ENCODE measurements at places on chromosomes 11 and 22.

DNA sequence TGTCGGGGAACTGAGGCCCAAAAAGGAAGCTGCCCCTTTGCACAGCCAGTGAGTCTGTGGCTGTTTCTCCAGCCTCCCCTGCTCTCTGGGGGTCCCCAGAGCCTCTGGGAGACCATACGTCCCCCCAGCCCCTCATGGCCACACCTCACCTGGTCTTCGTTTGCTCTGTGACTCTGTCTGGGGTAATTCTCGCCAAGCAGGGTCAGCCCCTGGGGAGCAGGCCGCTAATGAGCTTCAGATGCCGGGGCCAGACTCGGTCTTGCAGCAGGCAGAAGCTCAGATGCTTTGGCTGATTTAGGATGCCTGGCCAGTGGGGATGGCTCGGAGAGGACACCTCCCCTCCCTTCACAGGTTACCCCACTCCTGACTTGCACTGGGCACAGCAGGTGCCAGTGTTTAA lies 24.1 kb upstream of the WNT11 start:
- DNase-seq = no peak

DNA sequence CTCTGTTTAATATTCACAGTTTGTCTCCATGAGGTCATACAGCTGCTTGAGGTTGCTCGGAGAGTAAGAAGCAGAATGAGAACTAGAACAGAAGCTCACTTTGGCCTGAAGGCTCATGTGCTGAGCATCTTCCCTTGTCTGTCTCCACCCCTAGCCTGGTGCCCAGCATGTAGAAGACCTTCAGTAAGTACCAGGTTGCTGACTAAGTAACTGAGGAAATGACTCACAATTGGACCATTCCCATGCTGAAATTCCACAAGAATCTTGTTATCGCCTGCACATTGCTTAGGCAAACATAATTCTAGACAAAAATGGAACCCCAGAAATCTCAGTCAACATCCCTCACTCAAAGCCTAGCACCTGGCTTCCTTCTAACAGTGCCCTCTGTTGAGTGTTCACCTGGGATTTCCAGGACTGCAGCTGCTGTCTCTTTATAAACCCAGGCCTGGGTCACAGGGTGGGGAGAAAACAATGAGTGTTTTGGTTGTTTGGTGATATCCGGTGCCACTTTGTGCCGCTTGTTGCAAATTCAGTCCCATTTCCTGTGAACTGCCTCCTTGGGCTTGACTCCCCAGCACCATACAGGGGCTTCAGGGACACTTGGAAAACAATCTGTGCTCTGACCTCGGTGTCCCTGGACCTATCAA lies 406.8 kb downstream of the ETS1 start:
- DNase-seq = no peak

DNA sequence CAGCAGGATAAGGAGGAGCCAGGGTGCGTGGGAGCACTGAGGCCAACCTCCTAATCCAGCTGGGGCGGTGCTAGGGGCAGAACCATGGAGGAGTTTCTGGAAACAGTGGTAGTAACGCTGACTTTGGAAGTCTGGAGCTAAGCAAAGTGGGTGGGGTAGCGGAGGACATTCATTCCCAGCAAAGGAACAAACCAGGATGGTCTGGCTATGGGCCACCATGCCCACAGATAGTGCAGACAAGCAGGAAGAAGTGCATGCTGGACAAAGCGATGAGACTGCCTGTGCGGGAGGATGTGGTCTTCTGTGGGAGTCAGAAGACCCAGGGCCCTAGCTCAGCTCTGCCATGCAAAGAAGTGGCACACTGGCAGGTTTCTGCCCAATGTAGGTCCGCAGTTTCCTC lies 71.6 kb upstream of the CSNK2A3 start:
- DNase-seq = no peak

GRCh38 chr11:72581067-72581466 lies 93.2 kb downstream of the PDE2A start:
- DNase-seq = no peak

- DNase-seq = no peak
Measured at GRCh38 chr11:71112454-71112853, 139.9 kb downstream of the SHANK2 start.

DNA sequence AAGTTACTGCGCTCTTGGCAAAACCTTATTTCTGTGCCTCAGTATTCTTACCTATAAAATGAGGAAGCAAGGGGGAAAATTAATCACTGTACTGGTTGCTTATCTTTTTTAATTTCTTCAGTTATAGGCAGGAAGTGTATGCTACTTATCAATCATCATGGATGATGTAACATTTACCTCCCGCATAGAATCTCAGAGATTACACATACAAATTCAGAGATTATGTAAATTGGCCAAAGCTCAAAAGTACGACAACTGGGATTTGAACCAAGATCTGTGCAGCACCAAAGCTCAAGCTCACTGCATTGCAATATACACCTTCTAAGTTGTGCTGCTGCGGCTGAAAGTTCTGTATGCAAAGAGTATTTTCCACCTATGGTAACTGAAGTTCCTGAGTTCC lies 83.0 kb downstream of the PDHX start:
- DNase-seq = no peak

GRCh38 chr11:14529951-14530350 lies 9.8 kb upstream of the PSMA1 start:
- no peak for DNase-seq

DNA sequence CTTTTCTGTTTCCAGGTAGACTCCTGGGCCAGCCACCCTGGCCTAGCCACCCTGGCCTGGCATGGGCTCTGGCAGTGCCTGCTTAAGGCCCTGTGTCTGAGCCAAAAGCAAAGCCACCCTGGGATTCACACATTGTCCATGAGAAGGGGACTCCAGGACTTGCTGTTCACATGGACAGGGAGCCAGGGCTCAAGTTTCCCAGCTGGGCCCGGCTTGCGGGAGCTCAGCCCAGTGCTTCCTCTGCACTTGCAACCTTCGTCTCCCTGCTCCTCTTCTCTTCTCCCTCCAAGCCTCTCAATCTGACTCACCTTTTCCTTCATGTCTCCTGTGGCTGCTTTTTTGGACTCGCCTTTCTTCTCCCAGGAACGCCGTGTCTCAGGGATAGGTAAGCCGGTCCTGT lies 130.3 kb downstream of the MICAL2 start:
- DNase-seq = no peak

GRCh38 chr11:32307471-32307870 lies 127.9 kb downstream of the WT1 start:
- DNase-seq = no peak

DNA sequence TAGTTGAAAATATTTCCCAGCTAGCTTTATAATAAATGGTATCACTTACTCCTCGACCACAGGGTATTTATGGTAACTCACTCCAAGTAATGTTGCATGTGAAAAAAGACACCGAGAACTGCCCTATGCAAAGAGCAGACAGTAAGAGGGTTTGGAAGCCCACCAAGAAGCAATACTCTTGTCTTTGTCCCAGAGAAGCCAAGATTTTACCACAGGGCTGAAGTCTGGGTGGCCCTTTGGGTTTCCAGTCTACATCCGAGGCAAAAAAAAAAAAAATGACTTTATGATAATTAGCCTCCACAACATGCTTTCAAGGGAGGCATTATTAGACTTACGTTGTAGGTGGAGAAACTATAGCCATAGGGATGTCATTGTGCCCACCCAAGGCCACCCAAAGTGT lies 83.6 kb downstream of the CCDC34 start:
- DNase-seq = no peak

- DNase-seq = peak; percentile 75
Measured at GRCh38 chr22:38272373-38273134, at the start of gene TMEM184B. TSS of gene TMEM184B (minus strand) at chr22:38273010. CDS start at chr22:38247961, 25,049 bp downstream.

DNA sequence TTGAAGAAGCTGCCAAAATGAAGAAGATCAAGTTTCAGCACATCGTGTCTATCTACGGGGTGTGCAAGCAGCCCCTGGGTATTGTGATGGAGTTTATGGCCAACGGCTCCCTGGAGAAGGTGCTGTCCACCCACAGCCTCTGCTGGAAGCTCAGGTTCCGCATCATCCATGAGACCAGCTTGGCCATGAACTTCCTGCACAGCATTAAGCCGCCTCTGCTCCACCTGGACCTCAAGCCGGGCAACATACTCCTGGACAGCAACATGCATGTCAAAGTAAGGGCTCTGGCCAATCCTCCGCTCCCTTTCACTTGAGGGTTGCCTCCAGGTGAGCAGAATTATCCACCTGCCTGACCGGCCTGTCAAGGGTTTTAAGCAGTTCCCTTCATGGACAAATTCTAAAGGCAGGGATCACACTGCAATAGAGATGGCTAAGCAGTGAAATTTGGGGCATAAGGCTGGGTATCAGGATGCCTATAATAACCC lies 6.0 kb downstream of the ANKK1 start:
- no peak for DNase-seq
